Cortex of kidney (tissue), 1 donor: ENCODE measurements at places on chromosomes 16 and 17.

GRCh38 chr17:2691965-2692780 lies 19.4 kb downstream of the CLUH start:
- DNase-seq = no peak

DNA sequence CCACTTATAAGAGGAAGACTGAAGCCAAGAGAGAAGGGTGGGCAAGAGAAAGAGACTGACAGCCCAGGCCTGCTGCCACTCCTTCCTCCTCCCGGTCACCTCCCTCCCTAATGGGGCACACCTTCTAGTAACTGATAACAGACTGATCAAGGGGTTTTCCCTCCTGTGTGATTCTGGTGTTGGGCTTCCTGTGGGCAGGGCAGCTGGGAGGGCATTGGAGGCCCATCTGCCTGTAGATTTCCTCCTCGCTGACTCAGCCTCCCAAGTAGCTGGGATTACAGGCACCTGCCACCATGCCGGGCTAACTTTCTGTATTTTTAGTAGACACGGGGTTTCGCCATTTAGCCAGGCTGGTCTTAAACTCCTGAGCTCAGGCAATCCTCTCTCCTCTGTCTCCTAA lies 16.2 kb downstream of the CA4 start:
- DNase-seq = no peak

GRCh38 chr17:61075988-61076387 lies 323.7 kb upstream of the TBX2 start:
- DNase-seq = no peak

DNA sequence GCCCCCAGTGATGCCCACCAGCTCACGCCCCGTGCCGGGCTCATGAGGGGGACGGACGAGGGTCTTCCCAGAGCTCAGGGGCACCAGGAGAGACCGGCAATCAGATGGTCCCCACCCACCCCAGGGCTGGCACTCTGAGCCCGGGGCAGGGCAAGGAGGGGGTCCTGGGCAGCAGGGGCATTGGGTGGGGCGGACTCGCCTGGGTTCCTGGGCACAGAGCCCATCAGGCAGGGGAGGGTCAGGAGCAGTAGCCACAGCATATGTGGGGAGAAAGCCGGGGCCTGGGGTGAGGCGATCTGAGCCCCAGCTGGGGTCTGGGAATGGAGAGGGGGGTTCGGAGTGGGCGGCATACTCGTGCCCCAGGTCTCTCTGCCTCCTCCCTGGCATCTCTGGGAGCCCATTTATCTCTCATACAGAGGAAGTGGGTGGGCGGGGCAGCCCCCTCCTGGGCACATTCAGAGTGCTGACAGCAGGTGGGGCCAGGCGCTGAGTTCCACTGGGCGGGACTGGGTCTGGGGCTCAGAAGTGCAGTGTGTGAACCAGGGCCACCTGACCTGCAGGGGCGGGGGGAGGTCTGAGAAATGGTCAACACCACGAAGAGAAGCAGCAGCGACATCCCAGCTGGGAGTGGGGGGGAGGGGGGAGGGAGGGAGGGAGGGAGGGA lies 20.5 kb upstream of the UBE2I start:
- DNase-seq = no peak

DNA sequence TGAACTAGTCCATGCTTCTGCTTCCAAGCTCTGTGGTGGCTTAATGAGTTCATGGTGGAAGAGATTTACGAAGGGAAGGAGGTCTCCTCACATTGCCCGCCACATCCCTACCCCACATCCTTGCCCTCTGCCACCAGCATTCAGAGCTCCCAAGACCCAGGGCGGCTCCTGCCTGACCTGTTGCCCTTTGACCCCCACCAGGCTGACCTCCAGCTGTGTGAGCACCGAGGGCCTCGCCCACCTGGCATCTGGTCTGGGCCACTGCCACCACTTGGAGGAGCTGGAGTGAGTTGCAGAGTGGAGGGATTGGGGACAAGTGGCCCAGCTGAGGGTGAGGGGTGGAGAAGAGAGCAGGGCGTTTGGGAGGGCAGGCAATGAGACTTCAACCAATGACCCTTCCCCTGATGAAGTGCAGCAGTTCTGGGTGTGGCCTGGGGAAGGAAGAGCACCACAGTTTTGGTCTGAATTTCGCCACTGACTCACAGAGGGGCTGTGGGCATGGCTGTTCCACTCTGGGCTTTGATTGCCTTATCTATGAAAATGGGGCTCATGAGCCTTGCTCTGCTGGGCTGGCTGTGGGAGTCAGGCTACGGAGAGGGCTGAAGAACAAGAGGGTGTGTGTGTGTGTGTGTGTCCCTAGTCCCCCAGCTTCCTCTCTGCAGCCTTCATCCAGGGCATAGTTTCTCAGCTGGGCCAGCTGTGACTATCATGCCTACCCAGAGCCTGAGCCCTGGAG lies 22.6 kb upstream of the CPNE2 start:
- DNase-seq = no peak

DNA sequence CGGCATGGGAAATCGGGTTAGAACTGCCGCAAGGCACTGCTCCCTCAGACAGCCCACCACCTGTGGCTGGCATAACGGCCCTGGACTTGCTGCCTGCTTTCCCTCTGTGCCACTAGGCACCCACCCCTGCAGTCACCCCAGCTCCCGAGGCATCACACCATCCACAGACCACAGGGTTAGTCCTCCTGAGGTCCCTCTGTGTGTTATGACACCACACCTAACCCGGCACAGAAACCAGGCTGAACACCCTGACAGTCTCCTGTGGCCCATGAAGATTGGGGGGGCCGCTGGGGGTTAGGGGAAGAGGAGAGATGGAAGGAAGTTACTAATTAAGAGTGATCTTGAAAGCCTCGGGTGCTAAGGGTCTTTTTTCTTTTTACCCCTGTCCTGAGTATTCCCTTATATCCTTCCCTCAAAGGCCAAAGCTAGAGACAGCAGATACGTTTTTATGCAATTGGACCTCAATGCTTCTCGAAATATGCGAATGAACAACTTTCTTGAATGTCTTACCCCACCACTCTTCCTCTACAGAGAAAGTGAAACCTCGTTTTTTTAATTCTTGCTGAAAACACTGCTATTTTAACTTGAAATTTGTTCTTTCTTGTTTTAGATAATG lies 7.0 kb downstream of the CYTH1 start:
- no peak for DNase-seq

- DNase-seq = no peak
These were observed 2.6 kb downstream of the CPD start for GRCh38 chr17:30381340-30381659.

DNA sequence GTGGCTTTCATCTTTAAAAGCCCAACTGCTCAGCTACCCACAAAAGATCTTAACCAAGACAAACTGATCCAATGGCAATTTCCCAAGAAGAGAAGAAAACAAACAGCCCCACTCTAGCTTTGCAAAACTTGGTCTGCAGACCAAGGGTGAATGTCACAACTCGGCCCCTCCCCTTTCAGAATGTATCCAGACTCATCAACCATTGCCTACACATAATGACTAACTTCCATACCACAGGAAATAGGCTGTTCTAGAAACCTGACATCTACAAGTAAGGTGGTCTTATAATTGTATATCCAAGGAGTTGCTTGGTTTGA lies 16.0 kb downstream of the DCUN1D3 start:
- no peak for DNase-seq

- DNase-seq = no peak
These were observed at the start of gene HSF5 for GRCh38 chr17:58487589-58488427. TSS of gene HSF5 (minus strand) at chr17:58488408. CDS start at chr17:58488274, 134 bp downstream.

- no peak for DNase-seq
These were observed 233.1 kb upstream of the AXIN2 start for GRCh38 chr17:65794572-65794971.

GRCh38 chr17:58324056-58324408 lies 4.6 kb downstream of the TSPOAP1 start:
- no peak for DNase-seq

GRCh38 chr17:78575899-78576298 lies 1.3 kb downstream of the DNAH17 start:
- no peak for DNase-seq

DNA sequence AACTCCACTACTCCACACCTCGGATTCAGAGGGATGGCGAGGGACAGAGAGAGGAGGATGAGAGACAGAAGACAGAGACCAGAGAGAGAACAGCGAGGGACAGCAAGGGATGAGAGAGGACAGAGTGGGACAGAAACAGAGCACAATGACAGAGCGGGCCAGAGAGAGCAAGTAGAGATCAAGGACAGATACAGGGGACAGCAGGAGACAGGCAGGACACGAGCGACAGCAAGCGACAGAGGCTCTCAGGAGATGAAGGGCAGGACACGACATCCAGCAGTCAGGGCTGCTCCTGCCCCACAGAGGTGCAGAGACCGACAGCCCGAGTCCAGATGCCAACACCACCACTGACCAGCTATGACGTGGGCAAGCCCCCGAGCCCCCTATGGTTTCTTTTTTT lies 14.9 kb downstream of the CORO7 start:
- no peak for DNase-seq

DNA sequence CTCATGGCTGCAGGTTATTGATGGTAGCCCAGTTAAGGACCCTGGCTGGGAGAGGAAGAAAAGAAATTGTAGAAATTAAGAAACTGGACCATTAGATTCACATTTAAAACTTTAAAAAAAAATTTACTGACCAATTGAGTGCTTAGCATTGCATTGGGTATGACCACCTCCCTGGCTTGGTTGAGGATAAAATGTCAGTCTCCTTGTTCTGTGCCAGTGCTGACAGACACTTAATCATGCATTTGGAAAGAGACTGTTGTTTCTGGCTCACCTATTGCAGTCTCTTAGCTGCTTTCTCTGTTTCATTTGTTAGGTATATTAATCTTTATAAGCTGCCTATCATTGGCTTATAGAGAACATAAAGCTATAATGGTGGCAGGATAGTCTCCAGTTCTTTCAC lies 1.7 kb downstream of the MYH1 start:
- DNase-seq = no peak
